ENCODE measurements at places on chromosomes 1 and 21.
A peak's percentile ranks its signal among the peaks of the same experiment; 100 is the strongest.

- no peak overlapping the region for H3K27ac ChIP-seq
- H3K4me1 ChIP-seq = peaks cover 2% of the 10 kb centered on the region
- no peak for DNase-seq
- H3K4me3 ChIP-seq = no peak overlapping the region
- peaks cover 9% of the 10 kb centered on the region for H3K27me3 ChIP-seq
- no peaks in the 10 kb centered on the region for H3K36me3 ChIP-seq
Observed at GRCh38 chr1:183180218-183180617, 5.8 kb upstream of the LAMC2 start.

DNA sequence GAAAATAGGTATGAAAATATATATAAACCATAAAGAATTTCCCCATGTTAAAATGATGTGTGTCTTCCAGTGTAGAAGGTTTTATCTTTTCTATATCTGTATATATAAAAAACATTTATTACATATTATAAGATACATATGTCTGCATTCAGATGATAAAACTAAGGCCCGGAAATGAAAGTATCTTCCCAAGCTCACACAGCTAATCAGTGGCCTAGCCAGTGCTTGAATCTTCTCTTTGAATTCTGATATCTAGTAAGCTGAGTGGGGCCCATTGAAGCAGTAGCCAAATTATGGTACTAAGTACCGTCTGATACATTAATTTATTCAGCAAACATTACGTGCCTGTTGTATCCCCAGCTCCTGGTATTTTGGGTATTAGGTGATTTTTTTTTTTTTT, 28.6 kb downstream of the UCK2 start:
- H3K4me1 ChIP-seq = peaks cover 43% of the 10 kb centered on the region
- H3K36me3 ChIP-seq = peaks cover 6% of the 10 kb centered on the region
- no peaks in the 10 kb centered on the region for H3K27me3 ChIP-seq
- H3K27ac ChIP-seq = no peak overlapping the region
- DNase-seq = no peak
- no peak overlapping the region for H3K4me3 ChIP-seq

DNA sequence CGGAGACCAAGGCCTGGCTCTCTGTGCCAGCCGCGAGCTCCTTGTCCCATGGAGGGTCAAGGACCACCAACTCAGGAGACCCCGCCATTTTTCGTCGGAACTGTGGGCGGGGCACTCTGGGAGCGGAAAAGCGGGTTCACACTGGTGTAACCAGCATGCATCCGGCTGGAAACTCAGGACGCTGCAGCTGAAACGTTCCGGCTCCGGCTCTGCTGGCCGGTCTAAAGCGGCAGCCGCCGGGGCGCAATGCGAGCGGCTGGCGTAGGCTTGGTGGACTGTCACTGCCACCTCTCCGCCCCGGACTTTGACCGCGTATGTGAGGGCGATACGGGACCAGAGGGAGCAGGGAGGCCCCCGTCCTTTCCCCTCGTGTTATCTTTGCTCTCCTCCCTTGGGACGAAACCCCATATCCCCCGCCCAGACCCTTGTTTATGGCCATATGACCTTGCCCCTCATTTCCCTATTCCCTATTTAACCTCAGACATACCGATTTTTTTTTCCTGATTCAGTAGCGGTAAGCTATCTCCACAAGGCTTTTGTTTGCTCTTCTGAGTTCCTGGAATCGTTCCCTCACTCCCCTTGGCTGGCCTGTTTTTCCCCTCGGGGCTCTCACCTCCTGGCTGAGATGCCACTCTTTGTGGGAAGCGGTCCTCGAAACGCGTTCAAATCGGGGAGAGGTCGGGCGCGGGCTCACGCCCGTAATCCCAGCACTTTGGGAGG, at the start of the genes NSL1 and TATDN3:
NSL1 (minus strand) TSS at position 102 of the 720 bp plus-strand sequence; CDS start at position 88, 14 bp downstream.
TATDN3 (plus strand) TSS at position 219 of the 720 bp plus-strand sequence; CDS start at position 247, 28 bp downstream.
- peak within 1 kb of the TSS; percentile 97 for H3K27ac ChIP-seq
- peak within 1 kb of the TSS; percentile 99 for H3K4me3 ChIP-seq
- peak; percentile 99 for DNase-seq
- no peaks in the 10 kb centered on the region for H3K27me3 ChIP-seq
- peaks cover 10% of the 10 kb centered on the region for H3K36me3 ChIP-seq

DNA sequence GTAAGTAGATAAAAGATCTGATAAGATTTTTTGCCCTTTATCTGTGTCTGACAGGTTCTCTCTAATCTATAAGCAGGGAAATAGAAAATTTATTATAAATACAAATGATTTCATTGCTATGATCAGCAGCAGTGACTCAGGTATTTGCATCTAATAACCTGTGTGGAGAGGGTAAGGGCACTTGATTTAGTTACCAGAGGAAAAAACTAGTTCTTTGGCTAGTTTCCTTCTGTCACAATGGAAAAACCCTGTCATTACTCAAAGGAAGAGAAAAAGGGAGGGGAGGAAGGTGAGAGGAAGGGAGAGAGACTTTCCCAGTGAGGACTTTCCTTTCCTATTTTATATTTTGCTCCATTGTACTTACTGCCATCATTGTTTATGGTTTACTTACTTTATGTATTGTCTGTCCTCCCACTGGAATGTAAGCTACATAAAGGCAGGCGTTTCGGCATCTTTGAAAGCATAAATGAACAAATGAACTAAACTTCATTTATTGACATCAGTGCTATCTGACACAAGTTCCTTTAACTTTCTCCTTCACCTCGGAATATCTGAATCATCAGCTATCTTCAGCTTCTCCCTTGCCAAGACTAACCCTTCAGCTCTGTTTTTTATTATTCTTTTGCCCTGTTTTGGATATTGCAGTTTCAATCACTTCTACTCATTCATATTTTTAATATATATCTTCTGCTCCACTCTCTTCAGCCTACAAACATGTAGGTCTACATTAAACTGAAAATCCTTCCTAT, 34.9 kb downstream of the WDR3 start:
- peaks cover 2% of the 10 kb centered on the region for H3K36me3 ChIP-seq
- no peaks in the 10 kb centered on the region for H3K4me1 ChIP-seq
- no peak overlapping the region for H3K4me3 ChIP-seq
- DNase-seq = no peak

DNA sequence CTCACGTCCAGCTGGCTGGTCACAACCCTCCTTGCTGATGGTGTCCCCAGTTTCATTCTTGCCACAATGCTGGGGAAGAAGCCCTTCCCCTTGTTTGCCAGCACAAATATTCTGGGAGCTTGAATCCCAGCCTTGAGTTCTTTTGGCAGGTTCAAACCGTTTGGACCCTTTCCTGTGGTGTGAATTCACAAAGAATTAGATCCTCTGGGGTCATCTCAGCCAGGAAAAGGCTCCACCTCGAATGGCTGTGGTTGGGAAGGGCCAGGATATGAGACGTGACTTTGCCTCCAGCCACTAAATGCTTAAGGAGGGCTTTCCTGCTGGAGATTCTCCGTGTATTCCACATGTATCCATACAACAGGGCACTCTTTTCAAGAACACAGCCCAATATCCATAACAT, 66.9 kb downstream of the MRPL37 start:
- peaks cover 9% of the 10 kb centered on the region for H3K36me3 ChIP-seq
- peaks cover 21% of the 10 kb centered on the region for H3K4me1 ChIP-seq
- no peak for DNase-seq
- no peak overlapping the region for H3K4me3 ChIP-seq
- H3K27ac ChIP-seq = no peak overlapping the region

DNA sequence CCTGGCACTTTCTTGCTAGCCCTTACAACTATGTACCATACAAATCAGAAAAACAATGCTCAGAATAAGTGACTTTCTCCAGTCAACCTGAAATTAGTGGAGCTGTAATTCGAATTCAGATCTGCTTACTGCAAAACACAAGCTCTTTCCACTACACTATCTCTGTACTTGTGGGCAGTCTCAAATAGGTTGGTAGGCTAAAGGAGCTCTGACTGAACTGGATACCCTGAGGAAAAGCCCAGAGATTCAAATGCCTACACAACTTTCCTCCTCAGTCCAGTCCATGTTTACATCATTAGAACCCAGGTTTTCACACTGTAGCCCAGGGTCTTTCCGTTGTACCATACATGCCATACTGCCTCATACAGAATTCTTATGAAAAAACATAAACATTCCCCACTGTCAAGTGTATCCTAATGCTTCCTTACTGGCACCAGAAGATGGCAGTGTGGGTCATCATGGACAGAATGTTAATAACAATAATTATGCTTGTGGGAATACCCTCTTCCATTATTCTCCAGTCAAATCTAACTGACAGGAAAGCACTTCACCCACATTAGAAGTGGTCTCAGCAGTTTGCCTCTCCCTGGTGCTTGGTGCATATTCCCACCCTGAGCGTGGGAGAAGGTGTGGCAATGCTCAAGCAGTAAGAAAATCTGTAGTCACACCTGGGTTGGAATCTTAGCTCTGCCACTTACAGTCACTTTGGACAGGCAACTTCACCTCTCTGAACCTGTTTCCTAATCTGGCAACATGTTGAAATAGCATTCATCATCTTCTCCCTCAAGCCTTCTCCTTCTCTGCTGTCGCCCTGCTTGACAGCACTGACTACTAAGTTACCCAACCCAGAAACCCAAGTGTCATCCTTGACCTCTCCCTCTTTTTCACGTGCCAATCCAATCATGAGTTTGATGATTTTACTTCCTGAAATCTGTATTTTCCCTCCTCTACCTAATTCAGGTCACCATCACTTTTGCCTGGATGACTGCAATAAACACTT, 14.4 kb upstream of the ZFYVE9 start:
- H3K36me3 ChIP-seq = no peaks in the 10 kb centered on the region
- no peak overlapping the region for H3K27ac ChIP-seq
- H3K4me1 ChIP-seq = peaks cover 2% of the 10 kb centered on the region
- DNase-seq = no peak
- no peak overlapping the region for H3K4me3 ChIP-seq

GRCh38 chr1:156848461-156849150, 10.3 kb downstream of the INSRR start:
- peak; percentile 80 for DNase-seq
- H3K36me3 ChIP-seq = peaks cover 1% of the 10 kb centered on the region
- peaks cover 28% of the 10 kb centered on the region for H3K27me3 ChIP-seq
- peaks cover 31% of the 10 kb centered on the region for H3K4me1 ChIP-seq
- H3K27ac ChIP-seq = peak overlapping the region; percentile 81
- peak overlapping the region; percentile 79 for H3K4me3 ChIP-seq

All from activated naive CD8-positive, alpha-beta T cell treated with anti-CD3 and anti-CD28 coated beads, Interleukin-2, amount 10 ng/mL, durations not matched to agents 7 days and 5 days (primary cell).